Hematopoietic multipotent progenitor cell treated with erythropoietin and hydrocortisone succinate and interleukin-3 and kit ligand, for 8 days (in vitro differentiated cells): ENCODE measurements at places on chromosomes 12 and 14.

- peak; percentile 14 for DNase-seq
Observed at GRCh38 chr12:127893895-127894609, 372.9 kb upstream of the TMEM132C start.

- peak; percentile 70 for DNase-seq
Observed at GRCh38 chr14:90235179-90235976, 21.0 kb upstream of the PSMC1 start.

DNA sequence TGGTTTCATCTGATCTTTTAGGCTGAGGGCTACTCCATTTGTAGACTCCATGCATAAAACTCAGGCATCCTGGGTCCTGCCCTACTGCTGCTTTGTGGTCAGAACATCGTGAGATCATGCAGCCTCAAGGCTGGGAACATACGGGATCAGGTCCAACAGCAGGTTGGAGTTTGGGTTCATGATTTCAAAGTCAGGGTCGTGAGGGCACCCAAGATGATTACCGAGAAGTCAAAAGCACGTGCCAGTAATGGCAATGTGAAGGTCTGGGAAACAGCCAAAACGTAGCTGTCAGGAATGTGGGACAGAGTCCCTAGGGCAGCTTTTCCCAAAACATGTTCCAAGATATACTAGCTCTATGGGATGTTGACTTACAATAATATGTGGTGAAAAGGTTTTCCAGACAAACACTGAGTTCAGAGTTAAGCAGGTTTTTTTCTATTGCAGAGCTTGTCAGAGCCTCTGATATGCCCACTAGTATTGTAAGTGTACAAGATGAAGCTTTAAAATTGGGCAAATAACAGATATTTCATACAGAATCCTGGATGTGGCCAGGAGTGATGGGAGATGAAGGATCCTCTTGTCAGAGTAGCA lies 130.3 kb upstream of the DNM1L start:
- DNase-seq = no peak

DNA sequence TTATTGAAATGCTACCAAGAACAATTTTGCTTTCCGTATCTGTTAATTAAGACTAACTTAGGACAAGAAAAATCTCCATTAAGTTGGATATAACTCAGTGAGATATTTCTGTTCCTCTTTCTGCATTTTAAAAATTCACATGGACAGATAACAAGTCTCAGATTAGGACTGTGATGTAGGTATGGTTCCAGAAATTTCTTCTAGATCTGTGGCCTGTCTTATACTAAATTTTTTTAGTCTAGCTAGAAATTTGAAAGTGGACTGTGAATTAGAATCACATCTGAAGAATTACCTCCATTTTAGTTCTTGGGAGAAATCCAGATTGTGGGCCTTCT lies 41.6 kb downstream of the USP15 start:
- DNase-seq = no peak

GRCh38 chr12:104136577-104136976 lies 1.4 kb downstream of the NFYB start:
- DNase-seq = peak; percentile 8

DNA sequence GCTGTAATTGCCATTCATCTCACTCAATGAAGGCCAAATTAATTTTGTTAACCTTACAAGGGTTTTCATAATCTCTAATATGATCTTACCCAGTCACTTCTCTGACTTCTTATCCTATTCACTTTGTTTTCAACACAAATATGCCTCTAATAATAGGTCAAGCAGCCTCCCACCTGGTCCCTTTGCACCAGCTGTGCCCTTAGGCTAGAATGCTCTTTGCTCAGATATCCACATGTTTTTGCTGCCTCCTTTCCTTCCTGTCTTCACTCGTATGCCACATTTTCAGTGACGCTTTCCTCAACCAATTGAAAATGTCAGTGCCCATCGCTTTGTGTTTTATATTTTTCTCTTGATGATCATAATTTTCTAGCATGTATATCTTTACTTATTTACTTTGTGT lies 106.4 kb upstream of the SYT10 start:
- DNase-seq = no peak

DNA sequence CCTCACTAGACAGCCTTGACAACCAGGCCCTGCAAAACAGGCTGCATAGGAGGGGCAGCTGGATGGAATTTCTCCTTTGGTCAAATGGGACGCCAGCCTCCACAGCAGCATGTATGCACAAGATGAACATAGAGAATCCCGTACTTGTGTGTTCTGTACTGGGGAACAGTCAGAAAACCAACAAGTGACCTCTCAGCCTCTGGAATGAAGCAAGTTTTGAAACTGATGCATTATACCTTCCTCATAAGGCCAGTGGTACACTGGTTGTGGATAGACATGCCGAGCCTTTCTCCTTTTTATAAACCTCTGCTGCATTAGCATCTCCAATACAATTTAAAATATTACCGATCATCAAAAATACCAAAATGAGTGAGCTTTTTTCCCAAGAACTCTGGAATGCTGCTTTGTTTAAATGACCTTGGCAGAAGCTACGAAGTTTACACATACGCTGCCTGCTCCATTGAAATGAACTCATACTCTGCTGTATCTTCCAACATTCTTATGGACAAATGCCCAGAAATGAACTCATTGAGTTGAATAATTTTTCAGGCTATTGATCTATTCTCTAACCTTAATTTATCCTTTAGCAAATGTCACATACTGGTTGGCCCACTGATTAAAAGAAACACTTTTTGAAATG lies 47.6 kb upstream of the FERMT2 start:
- no peak for DNase-seq

DNA sequence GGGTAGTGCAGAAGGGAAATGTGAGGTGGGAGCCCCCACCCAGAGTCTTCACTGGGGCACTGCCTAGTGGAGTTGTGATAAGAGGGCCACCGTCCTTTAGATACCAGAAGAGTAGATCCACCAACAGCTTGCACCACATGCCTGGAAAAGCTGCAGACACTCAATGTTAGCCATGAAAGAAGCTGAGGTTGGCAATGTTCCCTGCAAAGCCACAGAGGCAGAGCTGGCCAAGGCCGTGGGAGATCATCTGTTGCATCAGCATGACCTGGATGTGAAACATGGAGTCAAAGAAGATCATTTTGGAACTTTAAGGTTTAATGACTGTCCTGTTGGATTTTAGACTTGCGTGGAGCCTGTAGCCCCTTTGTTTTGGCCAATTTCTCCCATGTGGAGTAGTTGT lies 468.4 kb upstream of the FOXG1 start:
- no peak for DNase-seq

- DNase-seq = no peak
Observed at GRCh38 chr14:104845834-104846441, 19.1 kb upstream of the CEP170B start.

DNA sequence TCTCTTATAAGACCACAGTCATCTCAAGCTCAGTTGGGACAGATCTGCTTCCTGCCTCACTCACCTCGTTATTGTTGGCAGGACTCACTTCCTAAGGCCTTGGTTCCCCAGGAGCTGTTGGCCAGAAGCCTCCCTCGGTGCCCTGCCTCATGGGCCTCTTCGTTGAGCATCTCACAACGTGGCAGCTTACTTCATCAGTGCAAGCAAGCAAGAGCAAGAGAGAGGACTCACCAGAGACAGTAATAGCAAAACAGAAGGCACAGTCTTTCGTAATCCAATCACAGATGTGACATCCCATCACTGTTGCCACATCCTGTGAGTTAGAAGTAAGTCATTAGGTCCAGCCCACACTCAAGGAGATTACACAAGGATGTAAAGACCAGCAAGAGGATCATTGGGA lies 5.1 kb upstream of the NUMB start:
- peak; percentile 24 for DNase-seq

- no peak for DNase-seq
Observed at GRCh38 chr12:51546097-51546496, 44.9 kb upstream of the SCN8A start.

DNA sequence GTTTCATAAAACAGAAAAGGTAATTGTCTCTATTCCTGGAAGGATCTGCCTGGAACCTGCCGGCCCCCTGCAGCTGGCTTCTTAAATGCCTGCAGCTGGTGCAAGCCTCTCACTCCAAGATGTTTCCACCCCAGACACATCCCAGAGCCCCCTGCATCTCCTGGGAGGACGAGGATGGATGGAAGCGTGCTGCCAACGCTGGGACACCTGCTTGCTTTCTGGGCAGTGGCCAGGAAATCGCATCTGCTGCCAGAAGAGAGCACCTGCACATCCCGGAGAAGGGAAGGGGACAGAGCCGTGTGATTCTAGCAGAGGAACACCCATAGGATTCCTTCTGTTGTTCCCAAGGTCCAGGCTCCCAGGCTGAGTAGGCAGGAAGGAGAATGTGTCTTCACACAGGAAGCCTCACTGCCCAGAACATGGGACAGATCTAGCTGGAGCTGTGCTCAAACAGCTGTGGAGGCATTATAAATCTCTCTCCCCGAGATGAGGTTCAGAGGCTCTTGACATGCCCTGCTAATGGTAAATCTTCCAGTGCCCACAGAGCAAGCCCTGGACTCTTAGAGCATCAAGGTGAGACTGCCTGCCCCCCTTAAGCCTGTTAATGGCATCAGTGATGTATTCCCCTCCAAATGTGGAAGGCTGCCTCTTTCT lies 138.8 kb upstream of the MAP1LC3B2 start:
- DNase-seq = no peak

DNA sequence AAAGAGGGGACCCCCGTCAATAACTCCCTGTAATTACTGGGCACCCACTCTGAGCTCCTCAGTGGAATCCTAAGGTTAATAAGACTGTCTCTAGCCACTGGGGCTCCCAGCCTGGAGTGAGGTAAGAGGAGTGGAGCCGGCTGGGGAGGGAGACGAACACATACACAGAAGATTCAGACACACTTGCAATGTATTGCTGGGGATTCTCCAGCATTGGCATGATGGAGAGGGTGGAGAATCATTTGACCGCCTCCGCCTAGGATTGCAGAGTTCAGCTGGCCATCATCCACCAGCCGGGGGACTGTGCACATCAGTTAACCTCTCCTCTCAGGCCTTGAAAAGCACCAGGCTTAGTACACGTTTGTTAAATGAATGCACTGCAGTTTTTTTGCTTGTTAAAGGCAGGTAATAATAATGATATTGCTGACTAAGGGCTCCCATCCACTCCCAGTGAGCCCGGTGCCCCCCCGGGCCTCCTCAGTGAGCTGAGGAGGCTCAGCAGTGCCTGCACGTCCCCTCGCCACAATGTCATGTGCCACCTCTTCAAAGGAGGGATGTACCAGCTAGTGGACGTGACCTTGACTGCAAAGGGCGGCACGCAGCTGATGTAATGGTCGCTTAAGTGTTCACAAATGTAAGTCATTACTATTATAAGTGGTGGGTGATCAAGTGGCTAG lies 20.3 kb upstream of the FAIM2 start:
- DNase-seq = no peak

GRCh38 chr12:106080041-106080790 lies 58.5 kb downstream of the NUAK1 start:
- no peak for DNase-seq

- DNase-seq = no peak
Observed at GRCh38 chr12:133235401-133236112, at the start of gene ANHX. ANHX (minus strand) TSS chr12:133235877; CDS start chr12:133234356, 1,521 bp downstream.

- DNase-seq = no peak
Observed at GRCh38 chr12:1195513-1195912, 204.5 kb downstream of the ERC1 start.

- no peak for DNase-seq
Observed at GRCh38 chr14:89688507-89689211, 265.9 kb downstream of the EFCAB11 start.
